RPMI7951 (cell line): ENCODE measurements at places on chromosomes 1 and 21.

DNA sequence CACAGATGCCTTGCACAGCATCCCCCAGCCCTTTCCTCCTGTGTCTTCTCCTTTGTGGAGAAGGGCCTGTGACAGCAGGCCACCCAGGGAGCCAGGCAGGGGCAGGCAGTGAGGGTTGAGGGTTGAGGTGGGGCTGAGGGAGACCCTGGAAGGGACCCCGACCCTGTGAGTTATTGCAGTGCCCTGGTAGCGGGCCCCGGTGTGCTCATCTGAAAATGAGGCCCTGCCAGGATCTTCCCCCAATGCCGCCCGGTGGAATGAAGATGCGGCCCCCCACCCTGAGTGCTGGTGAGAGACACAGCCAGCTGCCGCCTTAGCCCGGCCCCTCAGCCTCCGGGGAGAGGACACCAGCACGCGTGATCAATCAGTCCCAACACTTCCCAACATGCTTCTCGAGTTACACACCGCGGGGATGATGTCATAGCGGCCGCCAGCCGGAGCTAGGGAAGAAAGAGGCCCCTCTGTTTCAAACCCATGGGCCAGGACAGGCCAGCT lies 36.2 kb upstream of the ACTRT2 start:
- DNase-seq, result no peak

- DNase-seq, result no peak
Observed at GRCh38 chr1:167575649-167576048, 22.1 kb upstream of the CREG1 start.

- DNase-seq, result no peak
Observed at GRCh38 chr21:38954588-38955004, 148.9 kb downstream of the ETS2 start.

GRCh38 chr1:232180779-232181136 lies 449.2 kb downstream of the SIPA1L2 start:
- no peak for DNase-seq

GRCh38 chr1:216500273-216500967 lies 77.2 kb upstream of the USH2A start:
- no peak for DNase-seq

- DNase-seq, result no peak
Observed at GRCh38 chr1:232130815-232131480, 499.0 kb downstream of the SIPA1L2 start.

GRCh38 chr1:178324003-178324402 lies 172.8 kb downstream of the CLEC20A start:
- no peak for DNase-seq

- no peak for DNase-seq
Observed at GRCh38 chr1:188269956-188270355, 1441.2 kb downstream of the PLA2G4A start.

DNA sequence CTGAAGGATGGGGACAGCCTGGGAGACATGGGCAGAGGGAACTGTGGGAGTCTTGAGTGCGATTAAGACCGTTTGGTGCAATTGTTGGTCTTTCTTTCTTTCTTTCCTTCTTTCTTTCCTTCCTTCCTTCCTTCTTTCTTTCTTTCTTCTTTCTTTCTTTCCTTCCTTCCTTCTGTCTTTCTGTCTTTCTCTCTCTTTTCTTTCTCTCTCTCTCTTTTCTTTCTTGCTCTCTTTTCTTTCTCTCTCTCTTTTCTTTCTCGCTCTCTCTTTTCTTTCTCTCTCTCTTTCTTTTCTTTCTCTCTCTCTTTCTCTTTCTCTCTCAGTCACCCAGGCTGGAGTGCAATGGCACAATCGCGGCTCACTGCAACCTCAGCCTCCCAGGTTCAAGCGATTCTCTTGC lies 2.9 kb upstream of the KLHDC9 start:
- no peak for DNase-seq

DNA sequence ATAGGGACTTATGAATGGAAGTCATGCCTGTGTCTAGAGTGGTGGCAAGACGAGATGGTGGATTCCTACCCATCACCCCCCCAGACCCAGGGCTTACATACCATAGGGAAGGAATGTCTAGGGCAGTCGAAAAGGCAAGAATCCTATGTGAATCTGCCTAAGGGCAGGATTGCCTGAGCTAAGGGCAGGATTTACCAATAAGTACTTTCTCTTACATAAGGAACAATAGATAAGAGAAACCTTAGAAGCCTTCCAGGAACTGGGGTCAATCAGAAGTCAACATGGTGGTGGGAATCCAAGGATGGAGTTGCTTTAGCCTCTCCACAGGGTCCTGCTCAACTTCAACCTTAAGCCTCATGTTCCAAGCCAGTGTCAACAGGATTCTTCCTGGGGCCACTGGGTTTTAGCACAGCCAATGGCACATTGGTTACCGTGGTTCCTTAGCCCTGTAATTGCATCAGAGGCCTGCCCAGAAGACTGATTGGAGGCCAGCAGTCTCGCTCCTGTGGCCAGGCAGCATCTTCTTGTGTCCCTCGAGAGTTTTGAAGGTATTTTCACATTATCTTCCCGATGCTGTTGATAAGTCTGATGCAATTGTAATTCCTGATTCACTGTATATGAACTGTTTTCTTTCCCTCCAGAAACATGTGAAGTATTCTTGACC lies 20.7 kb downstream of the BACE2 start:
- DNase-seq, result no peak

- no peak for DNase-seq
Observed at GRCh38 chr1:86640161-86640670, 64.2 kb upstream of the SH3GLB1 start.

DNA sequence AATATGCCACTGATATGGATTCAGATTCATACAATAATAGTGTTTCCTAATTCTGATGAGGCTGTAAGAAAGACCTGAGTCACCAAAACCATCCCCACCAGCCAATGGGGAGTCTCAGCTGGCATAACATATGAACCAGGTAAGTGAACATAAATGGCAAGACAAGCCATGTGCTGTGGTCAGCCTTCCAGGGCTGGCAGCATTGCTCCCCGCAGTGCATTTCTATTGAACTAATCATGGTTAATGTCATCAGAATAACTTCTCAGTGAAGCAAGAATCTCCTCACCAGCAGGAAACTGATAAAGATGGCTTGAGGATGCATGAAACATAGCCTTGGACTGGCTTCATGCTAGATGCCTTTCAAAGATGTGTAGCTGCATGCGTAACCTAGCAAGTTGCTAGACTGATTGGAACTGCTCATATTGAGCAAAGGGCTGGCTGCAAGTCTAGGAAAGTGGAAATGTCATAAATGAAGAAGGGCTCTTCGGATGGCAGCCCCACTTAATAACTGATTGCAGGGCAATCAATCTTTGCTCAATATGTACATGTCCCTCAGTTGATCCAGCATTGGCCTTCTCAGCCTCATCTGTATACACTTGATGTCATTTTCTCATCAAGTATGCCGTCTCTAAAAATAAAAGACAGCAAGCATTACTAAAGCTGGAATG lies 88.0 kb downstream of the NTNG1 start:
- no peak for DNase-seq
